ENCODE measurements at places on chromosomes 3 and 15. TPM values are rescaled to one million over a fixed set of nuclear protein-coding genes. Genes with fewer than 3 reads are reported as not detected.

DNA sequence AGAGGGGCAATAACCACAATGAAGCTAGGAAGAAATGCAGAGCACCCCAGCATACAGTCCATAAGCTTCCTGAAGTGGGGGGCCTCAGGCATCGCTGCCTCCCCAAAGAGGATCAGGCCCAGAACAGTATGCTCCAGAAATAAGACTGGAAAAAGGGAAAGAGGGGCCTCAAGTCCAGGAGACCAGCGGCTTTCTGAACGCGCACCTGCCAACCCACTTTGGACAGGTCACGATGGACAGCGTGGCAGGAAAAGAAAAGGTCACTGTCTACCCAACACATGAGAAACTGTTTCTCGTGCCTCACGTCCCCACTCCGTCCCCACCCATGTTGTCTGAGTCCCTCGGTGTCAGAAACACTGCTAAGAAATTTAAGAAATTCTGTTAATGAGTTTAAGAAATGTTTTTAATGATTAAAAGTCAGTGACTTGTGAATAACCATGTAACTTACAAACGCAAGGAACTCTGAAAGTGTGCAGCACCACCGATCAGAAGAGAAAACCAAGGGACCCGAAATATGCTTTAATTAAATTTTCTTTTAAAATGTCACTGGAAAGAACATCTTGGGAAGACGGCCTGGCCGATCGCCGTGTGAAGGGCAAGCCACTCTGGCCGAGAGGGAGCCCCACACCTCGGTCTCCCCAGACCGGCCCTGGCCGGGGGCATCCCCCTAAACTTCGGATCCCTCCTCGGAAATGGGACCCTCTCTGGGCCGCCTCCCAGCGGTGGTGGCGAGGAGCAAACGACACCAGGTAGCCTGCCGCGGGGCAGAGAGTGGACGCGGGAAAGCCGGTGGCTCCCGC is 1.7 kb upstream of the PPARG start:
- peak; percentile 27 for ATAC-seq

- ATAC-seq = no peak
Measured at GRCh38 chr3:196596355-196596754, 27.9 kb downstream of the FBXO45 start.

DNA sequence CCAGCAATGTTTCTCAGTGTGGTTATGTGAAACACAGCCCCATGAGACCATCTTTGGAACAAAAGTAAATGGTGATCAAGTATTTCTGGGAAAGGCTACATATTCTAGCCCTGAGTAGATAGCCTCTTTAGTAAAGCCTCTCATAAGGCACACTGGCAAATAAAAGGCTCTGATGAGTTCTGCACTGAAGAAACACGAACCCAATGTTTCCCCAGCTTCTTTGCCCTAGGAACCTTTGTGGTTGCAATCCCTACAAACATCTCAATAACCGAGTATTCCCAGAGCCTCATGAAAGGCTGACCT is 41.8 kb downstream of the RAB6B start:
- no peak for ATAC-seq

GRCh38 chr3:112261742-112262141 is 32.3 kb downstream of the SLC9C1 start:
- no peak for ATAC-seq

Gene OXSM
- 7.1 TPM for total RNA-seq
